ENCODE measurements at places on chromosomes 1 and 21.

GRCh38 chr1:45353685-45354084 lies 13.4 kb upstream of the MUTYH start:
- DNase-seq = no peak

DNA sequence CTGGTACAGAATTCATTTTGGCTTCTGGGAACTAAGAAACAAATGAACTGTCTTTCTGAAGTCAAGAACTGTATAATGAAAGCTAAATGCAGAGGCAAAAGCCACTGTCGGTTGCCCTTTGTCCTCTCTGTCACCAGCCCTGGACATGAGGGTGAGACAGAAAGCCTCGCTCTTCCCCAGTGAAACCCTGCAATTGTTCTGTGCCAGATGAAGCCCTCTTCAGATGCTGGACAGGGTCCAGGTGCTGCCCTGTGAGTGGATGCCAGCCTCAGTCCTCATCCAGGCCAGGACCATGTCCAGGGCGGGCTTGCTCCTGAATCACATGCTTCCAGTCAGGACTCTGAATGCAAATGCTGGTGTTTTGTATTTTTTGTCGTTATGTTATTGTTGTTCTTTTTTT lies 138.7 kb downstream of the RUNX1 start:
- no peak for DNase-seq

GRCh38 chr21:42499444-42500112 lies 3.6 kb upstream of the RSPH1 start:
- no peak for DNase-seq

GRCh38 chr1:32813941-32814739 lies 3.0 kb downstream of the YARS1 start:
- peak; percentile 40 for DNase-seq

DNA sequence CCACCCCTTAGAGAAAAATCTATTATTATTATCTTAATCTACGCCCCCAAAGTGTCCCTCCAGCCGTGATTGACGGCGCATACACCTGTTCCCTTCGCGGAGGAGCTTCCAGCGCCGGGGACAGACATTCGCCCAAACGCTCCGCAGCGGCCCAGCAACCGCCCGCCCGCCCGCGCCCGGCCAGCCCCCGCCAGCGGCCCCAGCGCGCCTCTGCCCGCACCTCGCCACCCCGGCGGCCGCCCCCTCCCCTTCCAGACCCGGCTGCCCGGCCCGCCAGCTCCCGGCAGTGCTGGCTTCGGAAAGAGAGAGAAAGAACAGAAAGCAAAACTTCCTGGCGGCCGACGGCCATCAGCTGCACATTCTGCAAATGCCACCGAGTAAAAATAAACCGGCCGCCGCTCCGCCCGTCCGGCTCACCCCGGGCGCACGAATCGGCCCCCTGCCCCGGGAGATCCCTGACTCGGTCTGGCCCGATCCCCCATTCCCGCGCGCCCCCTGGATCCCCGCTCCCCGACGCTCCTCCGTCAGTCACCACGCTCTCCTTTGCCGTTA lies 1.6 kb downstream of the CASZ1 start:
- DNase-seq = peak; percentile 13

DNA sequence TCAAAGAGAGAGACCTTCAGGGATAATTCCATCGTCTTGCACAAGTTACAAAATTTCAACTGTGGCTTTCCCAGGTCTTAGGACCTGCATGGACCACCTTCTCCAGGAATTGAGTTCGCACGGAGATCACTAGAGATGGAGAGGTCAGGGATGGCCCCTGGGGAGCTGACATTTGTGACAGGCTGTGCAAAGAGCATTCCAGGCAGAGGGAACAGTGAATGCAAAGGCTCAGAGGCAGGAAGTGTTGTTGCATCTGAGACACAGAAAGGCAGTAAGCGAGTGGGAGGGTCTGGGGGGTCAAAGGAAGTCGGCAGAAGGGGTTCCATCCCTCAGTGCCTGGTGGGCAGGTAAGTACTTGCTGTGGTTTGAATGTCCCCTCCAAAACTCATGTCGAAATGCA lies 9.5 kb upstream of the SELENON start:
- no peak for DNase-seq

GRCh38 chr1:11056504-11056903 lies 3.3 kb downstream of the SRM start:
- no peak for DNase-seq

- no peak for DNase-seq
Observed at GRCh38 chr1:178642282-178642681, 82.8 kb upstream of the RALGPS2 start.

DNA sequence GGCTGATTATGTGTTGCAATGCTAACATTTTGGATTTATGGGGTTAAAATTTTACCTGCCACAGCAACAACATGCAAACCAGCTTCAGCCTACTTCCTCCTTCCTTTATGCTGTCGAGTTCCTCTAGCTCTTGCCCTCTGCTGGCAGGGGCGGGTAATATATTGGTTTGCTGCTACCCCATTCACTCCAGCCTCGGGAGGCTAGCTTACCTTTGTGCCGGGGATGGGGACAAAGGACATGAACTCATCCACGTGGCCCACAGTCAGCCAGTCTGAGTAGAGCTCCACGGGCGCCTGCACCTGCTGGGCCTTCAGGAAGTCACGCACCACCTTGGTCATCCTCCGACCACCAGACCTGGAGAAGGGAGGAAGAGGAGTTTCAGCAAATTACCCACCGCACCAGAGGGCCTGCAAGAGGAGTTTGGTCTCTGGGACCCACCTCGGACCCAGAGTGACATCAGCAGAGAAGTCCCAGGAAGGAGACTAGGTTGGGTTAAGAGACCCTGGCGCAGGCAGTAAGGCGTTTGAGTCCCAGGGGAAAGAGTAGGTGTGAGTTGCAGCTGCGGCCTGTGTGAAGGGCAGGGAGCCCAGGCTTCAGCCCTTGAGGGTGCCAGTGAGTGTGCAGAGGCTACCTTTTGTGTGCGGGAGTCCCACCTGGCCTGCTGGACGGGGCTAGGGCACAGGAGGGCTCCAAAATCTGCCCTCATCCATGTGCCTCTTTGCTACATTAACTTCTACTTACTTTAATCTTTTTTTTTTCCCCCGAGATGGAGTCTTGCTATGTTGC lies 21.8 kb upstream of the SDHB start:
- DNase-seq = peak; percentile 12

DNA sequence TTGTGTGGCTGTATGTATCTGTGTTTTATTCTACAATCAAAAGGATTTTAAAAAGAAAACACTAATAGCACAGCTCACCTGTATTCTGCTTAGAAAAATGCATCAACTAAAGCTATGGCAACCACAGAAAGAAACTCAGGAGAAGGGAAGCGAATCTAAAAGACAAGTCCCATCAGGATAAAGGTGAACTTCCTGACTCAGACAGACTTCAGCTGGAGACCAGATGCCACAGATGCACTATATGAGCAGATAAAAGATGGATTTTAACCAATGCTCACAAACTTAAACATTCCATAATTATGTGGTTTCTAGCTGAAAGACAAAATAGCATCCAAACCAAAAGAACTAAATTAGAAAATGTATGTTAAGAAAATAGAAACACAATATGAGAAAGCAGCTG lies 231.0 kb downstream of the RERE start:
- no peak for DNase-seq

DNA sequence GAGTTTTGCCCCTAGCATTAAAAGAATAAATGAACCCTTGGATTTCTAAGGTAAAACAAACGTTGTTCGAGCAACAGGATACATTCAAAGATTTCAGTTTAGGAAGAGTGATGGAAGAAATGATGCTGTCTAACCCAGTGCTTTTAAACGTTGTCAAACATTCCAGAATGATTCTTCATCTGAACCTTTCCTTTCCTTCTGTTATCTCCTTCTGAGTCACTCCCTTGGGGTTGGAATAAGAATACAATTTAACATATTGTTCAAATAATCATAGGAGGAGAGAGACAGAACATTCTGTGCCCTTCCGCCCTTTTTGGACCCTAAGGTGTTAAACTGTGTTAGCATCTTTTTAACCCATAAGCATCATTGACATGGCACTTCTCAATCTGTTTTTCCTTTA lies 61.1 kb upstream of the RCOR3 start:
- peak; percentile 64 for DNase-seq

- peak; percentile 23 for DNase-seq
Observed at GRCh38 chr1:40783001-40783905, at the start of gene KCNQ4. KCNQ4 (plus strand) TSS chr1:40783787; CDS start chr1:40784094, 307 bp downstream.

DNA sequence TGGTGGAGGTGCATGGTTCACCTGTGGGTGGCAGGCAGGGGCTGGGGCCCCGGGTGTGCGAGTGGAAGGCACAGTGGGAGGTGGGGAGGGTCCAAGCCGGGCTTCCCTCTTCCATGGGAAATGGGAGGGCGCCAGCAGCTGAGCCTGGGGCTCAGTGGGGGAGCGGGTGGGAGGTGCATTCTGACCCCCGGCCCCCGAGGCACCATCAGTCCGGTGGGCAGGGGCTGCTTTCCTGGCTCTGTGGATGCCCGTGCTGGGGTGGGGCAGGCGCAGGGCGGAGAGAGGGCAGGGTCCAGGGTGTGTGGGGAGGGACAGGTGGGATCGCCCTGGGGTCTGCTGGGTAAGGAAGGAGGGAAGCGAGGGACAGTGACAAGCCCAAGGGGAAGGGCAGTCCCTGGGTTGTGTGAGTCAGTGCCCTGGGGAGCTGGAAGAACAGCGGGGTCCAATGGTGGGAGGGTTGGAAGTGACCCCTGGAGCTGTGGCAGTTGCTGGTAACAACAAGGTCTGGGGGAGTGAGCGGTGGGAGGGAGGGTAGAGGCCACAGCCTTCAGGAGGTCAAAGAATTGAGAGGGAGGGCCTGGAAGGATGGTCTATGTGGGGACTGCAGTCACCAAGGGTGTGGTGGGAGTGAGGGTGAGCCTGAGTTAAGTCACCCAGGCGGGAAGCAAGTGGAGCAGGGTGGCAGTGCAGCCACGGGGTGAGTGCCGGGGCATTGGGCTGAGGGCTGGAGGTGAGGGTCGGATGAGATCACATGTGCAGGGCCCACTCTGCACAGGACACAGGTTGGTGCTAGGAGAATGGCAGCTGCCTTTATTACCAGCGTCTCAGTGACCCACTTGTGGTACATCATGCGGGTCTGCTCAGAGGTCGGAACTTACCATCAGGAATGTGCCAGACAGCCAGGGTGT lies 29.6 kb downstream of the LHX4 start:
- no peak for DNase-seq

GRCh38 chr1:18485227-18485626 lies 4.5 kb downstream of the KLHDC7A start:
- DNase-seq = no peak

DNA sequence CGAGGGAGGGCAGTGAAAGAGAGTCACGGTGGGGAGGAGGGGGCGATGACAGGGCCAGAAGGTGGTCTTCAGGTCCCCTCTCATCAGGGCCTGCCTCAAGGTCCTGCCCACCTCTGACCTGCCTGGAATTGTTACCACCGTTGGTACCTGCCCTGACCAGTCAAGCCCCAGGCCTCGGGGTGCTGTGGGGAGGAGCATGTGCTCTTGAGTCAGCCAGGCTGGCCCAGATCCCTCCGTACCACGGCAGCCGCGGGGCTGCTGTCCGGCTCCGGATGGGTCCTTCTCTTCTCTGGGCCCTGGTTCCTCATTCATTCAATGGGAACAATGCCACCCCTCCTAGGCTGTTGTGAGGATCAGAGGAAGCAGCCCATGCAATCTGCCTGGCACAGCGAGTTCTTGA lies 22.0 kb downstream of the SERINC2 start:
- DNase-seq = no peak

GRCh38 chr21:27246741-27247140 lies 279.9 kb upstream of the ADAMTS5 start:
- DNase-seq = peak; percentile 65

DNA sequence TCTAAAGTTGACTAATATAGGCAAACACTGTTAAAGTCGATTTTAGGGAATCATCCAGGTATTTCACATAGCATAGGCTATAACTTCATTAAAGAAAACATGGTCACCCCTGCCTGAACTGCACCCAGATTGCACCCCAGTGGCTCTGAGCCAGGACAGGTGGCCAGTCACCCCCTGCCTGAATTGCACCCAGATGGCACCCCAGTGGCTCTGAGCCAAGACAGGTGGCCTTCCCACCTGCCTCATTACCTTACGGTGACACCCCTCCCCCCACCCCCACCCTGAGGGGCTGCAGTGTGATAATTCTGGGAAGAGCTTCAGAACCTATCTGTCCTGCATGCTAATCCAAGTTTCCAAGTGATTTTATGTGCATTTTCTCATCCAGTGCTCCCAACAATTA lies 78.9 kb downstream of the DSCAM start:
- no peak for DNase-seq

GRCh38 chr1:83996191-83996590 lies 2.7 kb downstream of the TTLL7 start:
- no peak for DNase-seq
